ENCODE measurements at places on chromosomes 5 and 9.

DNA sequence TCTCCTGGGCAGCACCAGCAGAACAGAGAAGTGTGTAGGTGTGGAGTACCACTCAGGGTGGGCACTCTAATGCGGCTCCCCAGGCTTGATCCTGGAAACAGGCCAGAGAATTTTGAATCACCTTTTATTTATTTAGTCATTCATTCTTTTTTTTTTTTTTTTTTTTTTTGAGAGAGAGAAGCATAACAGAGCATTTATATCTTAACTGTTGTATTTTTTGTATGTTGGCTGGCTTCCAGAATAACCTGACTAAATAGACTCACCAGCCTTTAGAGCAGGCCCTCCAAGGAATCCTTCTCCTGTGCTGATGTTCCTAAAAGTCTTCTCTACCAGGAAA is 153.4 kb downstream of the PIK3R1 start:
- no peak for DNase-seq

- no peak for DNase-seq
Observed at GRCh38 chr9:113781896-113782295, 94.2 kb upstream of the ZNF618 start.

- no peak for DNase-seq
Observed at GRCh38 chr9:84238652-84239051, 101.9 kb downstream of the SLC28A3 start.

DNA sequence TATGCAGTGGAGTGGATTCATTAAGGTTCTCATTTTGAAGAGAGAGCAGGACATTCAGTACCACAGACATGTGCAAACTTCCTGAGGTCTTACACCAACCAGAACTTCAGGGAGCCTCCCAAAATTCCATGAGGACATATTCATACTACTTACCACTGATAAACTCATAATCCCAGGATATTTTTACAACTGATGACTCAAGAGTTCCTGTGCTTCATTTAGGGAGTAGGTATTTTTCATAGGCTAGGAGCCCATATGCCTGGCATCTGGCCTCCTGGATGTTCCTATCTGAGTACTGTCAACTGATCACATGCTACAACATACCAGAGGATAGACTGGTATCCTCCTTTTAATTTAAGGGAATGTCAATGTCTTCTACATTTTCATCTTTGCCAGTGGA is 578.0 kb downstream of the EFNA5 start:
- no peak for DNase-seq

- DNase-seq, result no peak
Observed at GRCh38 chr9:114954956-114955582, 24.7 kb upstream of the TNFSF8 start.

DNA sequence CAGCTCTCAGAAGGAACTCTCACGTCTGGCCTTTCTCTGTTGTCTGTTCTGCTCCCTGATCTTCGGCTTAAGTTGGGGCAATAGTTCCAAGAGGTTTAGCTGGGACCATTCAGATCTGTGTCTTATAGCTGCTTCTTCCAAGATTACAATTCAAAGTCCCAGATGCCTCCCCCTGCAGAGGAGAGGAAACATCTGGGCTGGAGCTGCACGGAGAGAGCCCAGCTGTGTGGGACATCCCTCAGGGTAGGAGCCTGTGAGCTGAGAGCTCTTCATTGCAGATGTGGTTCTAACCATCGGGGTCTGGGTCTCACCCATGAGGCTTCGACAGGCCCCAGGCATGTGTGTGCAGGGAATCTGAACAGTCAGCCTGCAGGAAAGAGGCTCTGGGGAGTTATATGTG is 9.0 kb upstream of the PHF19 start:
- DNase-seq, result no peak

Data from activated T-cell treated with anti-CD3 and anti-CD28 coated beads, Interleukin-2, amount 50 U/mL, for 72 hours (primary cell).